ENCODE measurements at places on chromosomes 13 and 19.

- DNase-seq: no peak
Observed at GRCh38 chr19:30102239-30102638, 160.2 kb downstream of the URI1 start.

- no peak for DNase-seq
Observed at GRCh38 chr13:110354123-110354627, 47.1 kb downstream of the COL4A2 start.

DNA sequence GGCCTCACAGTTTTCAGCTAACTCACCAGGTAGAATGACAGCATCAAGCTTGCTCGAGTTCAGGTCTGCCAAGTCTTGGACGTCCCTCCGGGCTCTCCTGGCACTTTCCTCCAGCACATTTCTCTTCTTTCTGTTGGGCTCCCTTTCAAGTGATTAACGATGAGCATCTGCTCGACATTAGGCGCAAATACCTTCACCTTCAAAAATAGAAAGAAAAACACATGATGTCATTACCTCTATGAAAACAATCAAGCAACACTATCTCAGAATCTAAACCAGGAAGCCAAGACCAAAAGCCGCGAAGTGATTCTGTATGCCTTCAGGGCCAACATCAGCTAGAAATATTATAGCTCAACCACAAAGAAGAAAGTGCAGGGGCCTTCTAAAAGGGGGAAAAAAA, 15.4 kb upstream of the CLN5 start:
- DNase-seq: no peak

DNA sequence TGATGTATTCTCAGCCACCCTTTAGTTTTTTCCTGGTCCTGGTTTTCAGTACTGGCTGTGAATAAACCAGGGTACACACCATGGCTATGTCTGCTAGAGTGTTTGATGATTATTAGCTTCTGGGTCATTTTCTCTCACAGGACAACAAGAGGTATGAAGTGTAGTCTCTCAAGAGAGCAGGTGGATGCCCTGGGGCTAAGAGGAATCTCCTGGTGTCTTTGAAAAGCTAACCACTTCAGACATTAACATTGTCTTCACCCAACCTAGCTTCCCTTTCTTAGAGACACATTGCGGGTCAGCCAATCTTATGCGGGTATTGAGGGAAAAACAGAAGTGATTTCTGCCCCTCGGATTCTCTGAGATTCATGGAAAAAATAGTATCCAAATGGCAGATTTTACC, 1.6 kb downstream of the ZNF730 start:
- no peak for DNase-seq

GRCh38 chr19:28642787-28643683, 569.9 kb downstream of the UQCRFS1 start:
- no peak for DNase-seq

DNA sequence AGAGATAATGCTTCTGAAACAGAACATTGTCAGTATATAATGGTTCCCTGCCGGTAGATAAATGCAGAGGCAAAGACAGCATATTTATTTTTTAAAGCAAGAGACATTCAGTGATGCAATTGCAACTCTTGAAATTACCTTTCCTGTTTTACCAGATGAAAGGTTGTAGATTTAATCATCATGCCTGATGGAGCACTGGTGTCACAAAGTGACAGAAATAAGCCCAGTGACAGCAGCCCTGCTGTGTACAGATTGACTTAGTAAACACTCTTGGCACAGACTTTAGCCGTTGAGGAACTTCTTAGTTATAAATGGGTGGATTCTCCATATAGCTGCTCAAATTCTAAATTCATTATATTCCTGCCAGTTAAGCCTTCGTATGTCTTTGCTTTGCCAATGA, 172.5 kb downstream of the ITGBL1 start:
- no peak for DNase-seq

- DNase-seq: peak; percentile 92
Observed at GRCh38 chr19:3761382-3762129, at the start of gene APBA3. Gene APBA3, minus strand, starts transcription at chr19:3761692. Its CDS starts 1,428 bp downstream, at chr19:3760264.

DNA sequence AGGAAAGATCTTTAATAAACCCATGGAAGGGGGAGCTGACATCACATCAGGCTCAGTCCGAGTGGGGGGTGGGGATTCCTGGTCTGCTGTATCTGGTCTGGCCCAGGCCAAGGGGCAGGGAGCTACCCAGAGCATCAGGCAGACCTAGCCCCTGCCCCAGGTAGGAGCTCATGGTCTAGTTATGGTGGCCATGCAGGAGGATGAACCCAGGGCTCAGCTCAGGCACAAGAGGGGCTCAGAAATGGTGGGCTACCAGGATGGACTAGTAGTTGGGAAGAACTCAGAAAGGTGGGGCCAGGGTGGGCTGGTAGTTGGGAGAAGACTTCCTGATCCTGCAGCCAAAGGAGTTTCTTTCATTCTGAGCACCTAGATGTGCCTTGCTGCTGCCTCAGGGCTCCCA, 14.3 kb downstream of the VSTM2B start:
- no peak for DNase-seq

GRCh38 chr19:55463583-55464031, 944 bp downstream of the C19orf85 start:
- no peak for DNase-seq

DNA sequence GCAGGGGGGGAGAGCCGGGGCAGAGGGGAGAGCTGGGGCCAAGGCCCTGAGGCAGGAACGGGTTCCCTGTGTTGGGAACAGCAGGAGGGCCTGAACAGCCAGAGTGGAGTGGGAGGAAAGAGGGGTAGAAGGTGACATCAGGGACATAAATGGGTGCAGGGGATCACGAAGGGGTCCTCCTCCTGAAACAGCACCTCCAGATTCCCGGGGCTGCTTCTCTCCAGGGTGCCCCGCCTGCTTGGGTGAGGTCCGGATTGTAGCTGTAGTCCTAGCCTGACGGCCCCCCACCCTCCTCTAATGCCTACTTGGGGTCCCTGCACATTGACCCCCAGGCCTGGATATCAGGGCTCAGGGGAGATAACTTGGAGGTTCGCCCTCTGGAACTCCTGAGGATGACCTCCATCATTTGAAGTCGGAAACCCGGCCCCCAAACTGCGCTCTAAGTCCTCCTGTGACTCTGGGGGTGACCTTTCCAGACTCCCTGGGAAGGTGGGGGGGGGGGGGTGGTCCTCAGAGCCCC, 473 bp upstream of the SCN1B start:
- DNase-seq: no peak

All from uterus (tissue), 4 donors.